CD4-positive, alpha-beta T cell treated with Interleukin-10 for 1 hour (primary cell): ENCODE measurements at places on chromosomes 16 and 17.

GRCh38 chr17:80109066-80109660 is 7.8 kb downstream of the GAA start:
- DNase-seq, result no peak

GRCh38 chr17:66858226-66859083 is 23.5 kb downstream of the CACNG5 start:
- no peak for DNase-seq

- no peak for DNase-seq
Observed at GRCh38 chr17:49013311-49014213, 16.4 kb downstream of the IGF2BP1 start.

DNA sequence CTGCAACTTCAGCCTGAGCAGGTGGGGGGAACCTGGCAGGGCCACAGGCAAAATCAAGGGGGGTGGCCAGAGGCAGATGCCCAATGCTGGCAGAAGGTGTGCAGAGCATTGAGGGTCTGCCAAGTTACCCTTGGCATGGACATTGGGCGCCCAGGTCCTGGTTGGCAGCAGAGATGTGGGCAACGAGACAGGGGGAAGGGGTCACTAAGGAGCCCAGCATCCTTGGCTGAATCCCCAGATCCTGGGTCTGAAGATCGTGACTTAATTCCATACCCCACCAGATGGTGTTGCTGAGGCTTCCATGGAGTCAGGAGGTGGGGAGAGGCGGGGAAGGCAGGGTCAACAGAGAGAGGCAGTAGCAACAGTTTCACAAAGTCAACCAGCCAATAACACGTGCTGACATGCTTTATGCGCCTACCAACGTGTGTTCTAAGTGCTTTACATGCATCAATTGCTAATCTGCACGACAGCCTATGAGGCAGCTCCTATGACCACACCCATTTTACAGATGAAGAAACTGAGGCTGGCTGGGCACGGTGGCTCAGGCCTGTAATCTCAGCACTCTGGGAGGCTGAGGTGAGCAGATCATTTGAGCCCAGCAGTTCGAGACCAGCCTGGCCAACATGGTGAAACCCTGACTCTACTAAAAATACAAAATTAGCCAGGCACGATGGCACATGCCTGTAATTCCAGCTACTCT is 83.3 kb downstream of the GSG1L start:
- no peak for DNase-seq

DNA sequence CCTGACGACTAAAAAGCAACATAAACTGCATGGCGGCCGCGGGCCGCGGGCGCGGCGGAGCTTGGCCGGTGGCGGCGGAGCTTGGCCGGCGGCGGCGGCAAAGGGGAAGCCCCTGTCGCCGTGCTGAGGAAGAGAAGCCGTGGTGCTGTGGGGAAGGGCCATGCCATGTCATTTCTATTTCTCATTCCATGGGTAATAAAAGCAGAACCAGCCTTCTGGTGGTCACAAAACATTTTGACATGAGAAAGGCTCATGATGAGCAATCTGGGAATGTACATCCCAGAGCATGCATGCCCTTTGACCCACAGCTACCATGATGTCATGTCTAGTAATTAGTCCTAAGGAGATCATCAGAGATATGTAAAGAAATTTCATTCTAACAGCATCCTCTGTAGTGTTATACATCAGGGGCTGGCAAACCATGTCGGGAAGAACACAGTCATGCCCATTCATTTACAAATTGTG is 23.9 kb upstream of the HEATR6 start:
- DNase-seq, result peak; percentile 23

DNA sequence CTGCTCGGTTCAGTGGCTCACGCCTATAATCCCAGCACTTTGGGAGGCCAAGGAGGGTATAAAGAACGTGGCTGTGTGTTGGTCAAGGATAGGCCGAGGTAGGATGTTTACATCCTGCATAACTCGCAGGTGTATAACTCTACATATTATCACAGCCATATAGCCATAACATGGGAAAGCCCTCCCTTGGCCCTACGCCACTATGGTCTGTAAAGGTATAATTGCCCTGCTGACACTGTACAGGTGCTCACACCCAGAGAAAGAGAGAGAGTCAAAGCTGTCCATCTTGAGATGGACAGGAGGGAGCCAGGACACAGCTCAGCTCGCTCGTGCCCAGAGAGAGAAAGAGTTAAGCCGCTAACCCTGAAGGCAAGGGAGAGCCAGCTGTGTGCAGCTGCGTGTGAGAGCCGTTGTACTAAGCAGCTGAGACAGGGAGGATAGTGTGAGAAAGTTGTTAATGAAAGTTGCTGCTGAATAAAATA is 30.4 kb upstream of the DHX8 start:
- no peak for DNase-seq

DNA sequence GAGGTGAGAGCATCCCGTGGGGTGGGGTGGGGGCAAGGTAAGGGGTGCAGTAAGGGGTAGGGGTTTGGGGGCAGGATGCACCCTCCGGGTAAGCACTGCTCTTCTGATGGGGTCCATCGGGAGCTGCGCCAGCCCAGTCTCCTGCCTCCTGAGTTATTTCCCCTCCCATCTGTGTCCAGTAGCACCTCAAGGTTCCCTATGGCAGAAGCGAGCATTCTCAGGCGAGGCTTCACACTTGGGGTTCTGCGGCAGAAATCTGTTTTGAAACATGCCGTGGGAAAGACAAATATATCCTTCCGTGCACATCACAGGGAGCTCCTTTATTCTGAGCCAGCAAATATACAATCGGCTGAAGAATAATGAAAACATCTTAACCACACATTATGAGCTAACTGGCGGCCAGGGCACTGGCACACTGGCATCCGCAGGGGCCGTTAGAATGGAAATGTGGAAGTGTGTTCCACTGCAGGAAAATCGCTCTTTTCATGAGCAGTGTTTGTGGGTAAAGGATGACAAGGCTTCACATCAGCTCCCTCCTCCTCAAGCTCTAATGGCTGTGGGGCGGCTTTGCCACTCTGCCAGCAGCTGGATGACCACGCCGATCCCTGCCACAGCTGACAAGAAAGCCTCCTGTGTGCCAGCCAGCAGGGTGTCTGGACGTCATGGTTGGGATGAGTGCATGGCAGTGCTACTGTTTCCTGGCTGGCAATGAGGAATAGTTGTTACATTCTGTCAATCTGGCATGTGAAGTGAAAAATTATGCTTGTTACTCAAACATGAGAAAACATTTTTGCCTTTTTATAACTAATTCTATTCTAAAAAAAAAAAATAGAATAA is 20.0 kb downstream of the MTHFSD start:
- DNase-seq, result no peak
